ENCODE measurements at places on chromosomes 7 and 10.

DNA sequence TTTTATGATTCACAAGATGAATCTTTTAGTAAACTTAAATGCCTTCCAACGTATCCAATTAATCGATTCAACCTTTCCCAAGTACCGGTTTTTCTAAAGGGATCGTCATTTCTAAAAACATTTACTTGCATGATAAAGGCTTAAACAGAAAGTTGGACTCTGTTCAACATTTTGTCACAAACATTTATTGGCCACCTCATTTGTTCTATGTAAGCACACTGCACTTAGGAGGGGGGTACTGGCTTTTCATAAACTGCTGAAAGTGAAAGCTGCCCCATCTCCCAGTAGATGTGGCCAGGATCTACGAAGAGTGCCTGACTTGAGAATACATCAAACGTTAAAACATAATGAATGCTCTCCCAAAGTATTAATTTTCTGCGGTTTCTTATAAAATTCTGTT is 37.3 kb upstream of the LAMB4 start:
- no peak for DNase-seq

- DNase-seq: no peak
Measured at GRCh38 chr10:88213065-88213605, 349.7 kb downstream of the PTEN start.

GRCh38 chr10:44981172-44982113 is 2.8 kb upstream of the DEPP1 start:
- DNase-seq: no peak

- DNase-seq: no peak
Measured at GRCh38 chr7:20786779-20787659, at the start of gene SP8. Gene SP8, minus strand, starts transcription at chr7:20786886. Its CDS starts 88 bp downstream, at chr7:20786798.

- DNase-seq: no peak
Measured at GRCh38 chr10:131211559-131211958, 100.0 kb downstream of the TCERG1L start.

GRCh38 chr10:16717622-16718395 is 99.4 kb downstream of the RSU1 start:
- DNase-seq: no peak

DNA sequence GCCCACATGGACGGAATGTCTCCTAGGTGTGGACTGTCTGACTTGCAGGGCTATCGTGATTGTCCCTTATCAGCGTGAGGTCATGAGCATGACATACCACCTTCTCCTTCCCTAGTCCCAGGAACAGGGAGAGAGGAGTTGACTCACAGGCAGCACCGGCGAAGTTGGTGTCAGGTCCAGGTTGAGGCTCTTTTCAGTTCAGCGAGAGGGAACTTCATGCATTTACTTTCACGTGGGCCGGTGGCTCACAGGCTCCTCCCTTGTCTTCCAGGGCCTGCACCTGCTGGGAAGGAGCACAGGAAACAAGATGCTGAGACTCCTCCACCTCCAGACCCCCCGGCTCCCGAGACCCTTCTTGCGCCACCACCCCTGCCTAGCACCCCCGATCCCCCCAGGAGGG is 46.1 kb downstream of the PROSER2 start:
- no peak for DNase-seq

- no peak for DNase-seq
Measured at GRCh38 chr10:7478727-7479457, 68.1 kb upstream of the SFMBT2 start.

DNA sequence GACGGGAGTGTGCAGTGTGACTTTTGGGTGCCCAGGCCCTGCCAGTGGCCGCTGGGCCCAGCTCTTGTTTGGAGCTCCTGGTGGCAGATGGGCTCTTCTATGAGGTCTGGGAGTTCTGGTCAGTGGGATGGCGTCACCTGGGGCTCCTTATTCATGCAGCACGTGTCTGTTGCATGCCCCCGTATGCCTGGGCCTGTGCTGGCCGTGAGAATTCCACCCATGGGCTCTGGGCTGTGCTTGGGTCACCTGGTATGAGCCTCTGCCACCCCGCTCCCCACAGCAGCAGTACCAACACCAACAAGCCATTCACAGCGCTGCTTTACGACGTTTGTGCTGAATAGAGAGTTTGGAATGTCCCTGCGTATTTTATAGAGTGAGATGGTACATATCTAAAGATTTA is 27.1 kb downstream of the INPP5A start:
- DNase-seq: no peak

GRCh38 chr7:16114633-16115032 is 306.7 kb downstream of the CRPPA start:
- DNase-seq: no peak

DNA sequence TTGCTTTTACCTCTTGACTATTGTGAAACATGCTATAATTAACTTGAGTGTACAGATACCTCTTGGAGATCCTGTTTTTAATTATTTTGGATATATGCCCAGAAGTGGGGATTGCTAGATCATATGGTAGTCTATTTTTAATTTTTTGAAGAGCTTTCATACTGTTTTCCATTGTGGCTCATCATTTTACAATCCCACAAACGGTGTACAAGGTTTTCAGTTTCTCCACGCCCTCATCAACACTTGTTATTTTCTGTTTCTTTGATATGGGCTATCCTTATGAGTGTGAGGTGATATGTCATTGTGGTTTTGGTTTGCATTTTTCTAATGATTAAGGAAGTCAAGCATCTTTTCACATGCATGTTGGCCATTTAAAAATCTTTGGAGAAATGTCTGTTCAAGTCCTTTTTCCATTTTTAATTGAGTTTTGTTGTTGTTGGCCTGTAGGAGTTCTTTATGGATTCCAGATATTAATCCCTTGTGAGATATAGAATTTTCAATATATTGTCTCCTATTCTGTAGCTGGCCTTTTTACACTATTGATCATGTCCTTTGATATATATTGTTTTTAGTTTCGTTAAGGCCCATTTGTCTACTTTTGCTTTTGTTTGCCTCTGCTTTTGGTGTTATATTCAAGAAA is 7.5 kb downstream of the AGK start:
- DNase-seq: no peak

DNA sequence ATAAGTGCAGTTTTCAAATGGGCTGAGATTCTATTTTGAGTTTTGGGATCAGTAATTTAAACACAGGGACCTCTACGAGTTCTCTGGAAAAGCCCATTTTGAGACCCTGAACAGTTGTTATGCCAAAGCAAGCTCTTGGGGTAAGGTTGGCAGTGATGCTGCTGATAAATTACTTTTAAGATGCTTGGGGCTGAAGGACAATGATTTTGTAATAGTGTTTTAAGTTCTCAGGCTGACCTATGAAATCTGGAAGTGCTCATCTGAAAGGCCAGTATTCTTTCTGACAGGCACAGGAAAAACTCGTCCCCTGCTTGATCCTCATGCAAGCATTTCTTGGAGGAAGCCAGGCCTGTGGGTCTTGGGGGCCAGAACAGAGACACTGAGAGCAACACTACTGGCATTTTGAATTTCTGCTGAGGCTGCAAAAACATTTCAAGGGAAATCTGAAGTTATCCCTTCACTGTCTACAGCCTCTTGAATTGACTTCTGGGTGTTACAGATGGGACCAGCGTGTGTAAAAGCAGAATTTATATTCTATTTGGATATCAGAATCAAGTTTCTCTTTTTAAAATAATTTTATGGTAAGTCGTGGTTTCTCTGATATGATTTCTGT is 79.7 kb downstream of the AUTS2 start:
- DNase-seq: no peak

DNA sequence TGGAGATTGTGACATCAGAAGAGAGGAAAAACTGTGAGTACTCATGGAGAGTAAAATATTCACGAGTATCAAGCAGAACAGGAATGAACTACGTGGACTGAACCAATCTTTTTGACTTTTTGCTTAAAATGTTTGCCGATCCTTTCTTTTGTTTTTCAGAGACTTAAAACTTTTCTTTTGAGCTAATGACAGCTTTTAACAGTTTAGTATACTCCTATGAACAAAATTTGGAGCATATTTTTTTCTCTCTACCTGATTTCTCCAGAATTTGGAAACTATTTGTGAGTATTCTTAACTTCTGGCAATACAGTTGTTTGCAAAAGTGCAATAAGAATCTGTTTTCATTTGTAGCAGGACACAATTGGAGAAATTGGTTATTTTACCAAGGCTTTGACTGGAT is 786.3 kb downstream of the SORCS1 start:
- no peak for DNase-seq

DNA sequence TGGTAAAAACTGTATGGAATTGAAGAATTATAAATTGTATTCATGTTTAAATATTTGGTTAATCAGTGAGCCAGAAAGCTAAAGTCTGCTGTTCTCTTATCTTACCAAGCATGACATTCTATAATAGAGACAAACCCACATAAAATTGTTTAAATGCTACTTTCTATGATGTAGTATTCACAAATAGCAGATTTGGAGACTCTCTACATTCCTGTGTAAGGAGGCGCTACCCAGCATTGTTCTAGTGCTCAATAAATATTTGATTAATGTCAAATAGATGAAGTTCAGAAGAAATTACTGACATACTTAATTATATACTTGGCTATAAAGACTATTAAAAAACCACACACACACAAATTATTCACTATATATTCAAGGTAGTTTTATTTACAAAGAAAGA is 49.8 kb downstream of the DOCK4 start:
- no peak for DNase-seq

- no peak for DNase-seq
Measured at GRCh38 chr10:70222340-70222794, 10.9 kb downstream of the PPA1 start.

DNA sequence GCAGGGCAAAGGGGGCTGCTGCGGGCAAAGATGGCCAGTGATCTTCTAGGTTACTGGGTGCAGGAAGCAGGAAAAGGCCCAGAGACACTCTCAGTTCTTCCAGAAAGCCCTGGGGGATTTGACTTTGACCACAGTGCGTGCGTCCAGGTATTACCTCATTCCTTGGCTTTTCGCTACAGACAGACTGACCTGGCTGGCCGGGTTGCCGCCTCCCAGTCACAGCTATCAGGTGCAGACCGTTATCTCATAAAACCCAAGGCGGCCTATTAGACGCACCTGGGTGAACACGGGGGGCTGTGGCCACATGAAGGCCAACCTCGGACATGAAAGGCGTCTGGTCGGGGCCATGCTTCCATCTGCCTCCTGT is 80.3 kb downstream of the FOXL3 start:
- no peak for DNase-seq

DNA sequence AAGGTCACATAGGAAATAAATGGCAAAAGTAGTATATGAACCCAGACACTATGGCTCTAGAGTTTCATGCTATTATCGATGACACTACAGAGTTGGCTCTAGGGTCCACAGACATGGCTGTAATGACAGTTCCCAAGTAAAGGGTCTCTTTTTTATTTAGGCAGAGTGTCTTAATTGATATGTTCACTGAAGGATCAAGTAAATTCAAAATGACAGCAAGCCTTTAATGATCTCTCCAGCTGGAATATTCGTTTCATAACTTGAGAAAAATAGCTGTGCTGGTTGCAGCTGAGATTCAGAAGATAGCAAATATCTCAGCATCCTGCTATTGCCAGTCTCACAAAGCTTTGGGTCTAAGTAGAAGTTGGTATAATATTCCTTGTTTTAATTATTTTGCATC is 333.6 kb upstream of the MAGI2 start:
- DNase-seq: no peak

- no peak for DNase-seq
Measured at GRCh38 chr10:43905512-43906236, 257.0 kb upstream of the ZNF32 start.

- DNase-seq: no peak
Measured at GRCh38 chr10:75403939-75404814, 2.6 kb upstream of the ZNF503 start.

All from stimulated activated naive CD4-positive, alpha-beta T cell treated with Interleukin-2 at 50 U/mL for 16 hours (primary cell).